ENCODE measurements at places on chromosomes 5 and 9.

DNA sequence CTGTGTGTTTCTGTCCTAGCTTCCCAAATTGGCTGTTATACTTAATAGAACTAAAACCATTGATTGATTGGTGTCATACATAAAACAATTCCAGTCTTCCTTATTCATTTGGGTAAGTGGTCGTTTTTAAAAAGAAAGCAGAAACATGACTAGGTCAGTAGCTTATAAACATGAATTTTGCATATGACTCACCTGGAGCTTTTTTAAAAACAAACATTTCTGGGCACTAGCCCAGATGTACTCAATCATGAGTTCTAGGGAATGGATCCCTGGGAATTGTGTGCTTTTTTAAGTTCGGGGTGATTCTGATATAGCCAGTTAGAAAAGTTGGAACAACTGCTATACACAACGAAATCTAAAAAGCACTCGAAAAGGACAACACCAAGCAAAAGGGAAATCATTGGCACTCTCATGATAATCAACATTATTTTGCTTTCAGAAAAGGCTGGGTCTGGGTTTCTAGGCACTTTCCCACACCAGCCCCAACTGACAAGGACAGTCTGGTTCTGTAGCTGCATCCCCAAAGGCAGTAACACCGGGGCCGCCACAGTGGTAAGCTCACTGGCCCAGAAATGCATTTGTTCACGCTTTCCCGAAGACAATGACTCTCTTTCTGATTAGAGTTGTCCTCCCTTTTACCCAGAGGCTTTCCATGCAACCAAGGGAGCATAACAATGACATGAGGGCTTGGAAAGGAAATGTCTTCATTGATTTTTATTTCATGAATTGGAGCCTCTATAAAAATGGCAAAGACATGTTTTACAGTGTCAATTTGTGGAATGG lies 664.9 kb upstream of the WWC1 start:
- DNase-seq, result no peak

DNA sequence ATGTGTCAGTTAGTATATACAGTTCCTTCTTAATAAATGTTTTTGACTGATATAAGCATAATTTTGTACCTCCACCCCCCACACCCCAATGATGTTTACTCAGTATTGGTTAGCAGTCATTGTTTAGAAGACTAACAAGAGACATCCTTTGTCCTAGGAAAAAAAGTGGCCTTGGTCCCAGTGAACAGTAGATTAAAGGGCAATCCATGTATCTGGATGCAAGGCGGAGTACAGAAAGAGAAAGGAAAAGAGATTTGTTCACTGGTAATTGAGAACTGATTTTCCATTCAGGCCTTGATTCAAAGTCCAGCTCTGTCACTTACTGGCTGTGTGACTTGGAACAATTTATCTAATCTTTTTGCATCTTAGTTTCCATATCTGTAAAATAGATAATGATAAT lies 4.6 kb downstream of the RALGPS1 start:
- DNase-seq, result no peak

DNA sequence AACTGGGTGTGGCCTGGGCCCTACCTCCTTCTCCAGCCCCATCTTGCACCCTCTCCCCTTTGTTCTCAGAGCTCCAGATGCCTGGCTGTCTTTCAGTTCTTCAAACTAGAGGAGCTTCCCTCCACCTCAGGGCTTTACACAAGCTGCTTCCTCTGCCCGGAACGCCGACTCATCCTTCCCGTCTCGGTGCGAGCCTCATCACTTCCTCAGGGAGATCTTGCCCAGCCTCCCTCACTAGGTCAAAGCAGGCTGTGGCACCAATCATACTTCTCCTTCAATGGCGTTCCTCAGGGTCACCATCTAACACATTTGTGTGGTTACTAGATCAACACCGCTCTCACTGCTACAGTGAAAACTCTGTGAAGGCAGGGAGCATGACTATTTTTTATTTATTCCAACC lies 56.2 kb upstream of the ZSWIM6 start:
- DNase-seq, result no peak

- no peak for DNase-seq
Measured at GRCh38 chr5:169183576-169183975, 117.4 kb downstream of the SLIT3 start.

- DNase-seq, result no peak
Measured at GRCh38 chr9:128344931-128345605, 4.7 kb downstream of the SLC27A4 start.

GRCh38 chr9:1916095-1916494 lies 99.1 kb upstream of the SMARCA2 start:
- DNase-seq, result no peak

DNA sequence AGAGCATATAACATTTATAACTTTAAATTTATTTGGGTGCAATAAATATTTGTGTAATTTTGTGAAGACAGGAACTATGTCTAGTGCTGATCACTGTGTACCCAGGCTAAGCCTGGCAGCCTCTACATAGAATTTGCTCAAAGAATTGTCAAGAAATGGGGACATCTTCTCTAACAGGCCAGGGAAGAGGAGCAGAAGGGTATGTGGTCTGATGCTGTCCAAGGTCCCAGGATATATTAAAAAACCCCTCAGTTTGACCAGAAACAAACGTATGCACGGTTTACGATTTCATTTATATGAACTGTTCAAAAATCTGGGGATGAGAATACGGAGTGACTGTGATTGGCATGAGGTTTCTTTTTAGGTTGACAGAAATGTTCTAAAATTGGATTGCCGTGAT lies 55.9 kb downstream of the MAT2B start:
- no peak for DNase-seq

DNA sequence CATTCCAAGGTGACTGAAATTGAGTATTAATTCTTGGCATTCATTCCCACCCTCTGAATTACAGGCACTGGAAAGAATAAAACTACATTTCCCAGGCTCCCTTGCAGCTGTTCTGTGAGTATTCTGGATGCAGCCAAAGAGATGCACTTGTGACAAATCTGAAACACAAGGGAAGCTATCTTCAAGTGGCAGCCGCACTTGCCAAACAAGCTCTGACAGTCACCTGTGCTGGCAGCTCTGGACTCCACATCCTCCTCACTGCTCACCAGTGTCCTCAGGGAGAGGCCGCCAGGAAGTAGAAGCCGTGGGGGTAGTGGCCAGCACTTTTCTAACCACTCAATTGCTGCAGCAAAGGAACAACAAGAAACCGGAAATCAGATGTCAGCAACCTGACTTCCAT lies 275.0 kb downstream of the NR2F1-AS1 start:
- DNase-seq, result no peak

- DNase-seq, result no peak
Measured at GRCh38 chr5:79795764-79796398, 106.2 kb downstream of the CMYA5 start.

DNA sequence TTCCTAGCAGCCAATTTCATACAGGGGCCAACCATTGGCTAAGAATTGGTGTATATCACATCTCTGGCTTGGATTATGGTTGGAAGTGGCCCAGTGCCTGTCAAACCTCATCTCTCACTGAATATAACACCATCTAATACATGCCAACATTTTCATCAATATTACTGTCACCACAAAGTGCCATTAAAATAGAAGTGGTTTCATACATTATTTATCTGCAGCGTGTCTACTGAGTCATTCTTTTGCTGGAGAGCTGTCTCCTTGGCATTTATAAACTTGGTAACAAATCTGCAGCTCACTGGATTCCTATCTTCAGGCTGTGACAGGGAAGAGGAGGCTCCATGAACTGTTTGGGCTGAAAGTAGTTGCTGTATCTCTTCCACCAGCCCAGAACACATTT lies 70.9 kb downstream of the PTTG1 start:
- DNase-seq, result no peak
